ENCODE measurements at places on chromosomes 13 and 19.

DNA sequence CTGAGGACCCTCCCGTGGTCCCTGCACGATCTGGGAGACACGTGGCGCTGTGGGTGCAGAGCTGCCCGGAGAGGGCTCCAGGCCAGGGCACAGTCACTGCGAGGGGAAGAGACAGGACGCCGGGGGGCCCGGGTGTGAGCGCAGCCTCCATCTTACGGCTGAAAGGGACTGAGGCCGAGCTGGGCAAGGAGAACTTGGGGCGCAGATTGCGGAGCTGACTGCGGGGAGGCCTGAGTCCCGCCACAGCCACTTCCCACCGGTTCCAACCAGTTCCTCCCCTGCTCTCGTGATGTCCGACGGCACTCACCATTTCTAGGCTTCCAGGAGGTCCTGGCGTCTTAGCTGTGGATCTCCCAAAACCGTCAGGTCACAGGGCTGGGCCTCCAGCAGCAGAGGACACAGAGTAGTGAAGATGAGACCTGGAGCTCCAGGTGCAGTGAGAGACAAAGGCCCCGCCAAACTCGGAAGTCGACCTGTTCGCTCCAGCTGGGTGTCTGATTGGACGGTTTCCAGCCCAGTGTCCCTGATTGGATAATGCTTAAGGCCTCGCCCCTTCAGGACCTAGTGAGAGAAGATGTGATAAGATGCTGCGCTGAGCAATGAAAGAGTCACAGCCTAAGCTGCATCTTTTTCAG, 4.8 kb upstream of the ZNF253 start:
- peak; percentile 67 for DNase-seq

DNA sequence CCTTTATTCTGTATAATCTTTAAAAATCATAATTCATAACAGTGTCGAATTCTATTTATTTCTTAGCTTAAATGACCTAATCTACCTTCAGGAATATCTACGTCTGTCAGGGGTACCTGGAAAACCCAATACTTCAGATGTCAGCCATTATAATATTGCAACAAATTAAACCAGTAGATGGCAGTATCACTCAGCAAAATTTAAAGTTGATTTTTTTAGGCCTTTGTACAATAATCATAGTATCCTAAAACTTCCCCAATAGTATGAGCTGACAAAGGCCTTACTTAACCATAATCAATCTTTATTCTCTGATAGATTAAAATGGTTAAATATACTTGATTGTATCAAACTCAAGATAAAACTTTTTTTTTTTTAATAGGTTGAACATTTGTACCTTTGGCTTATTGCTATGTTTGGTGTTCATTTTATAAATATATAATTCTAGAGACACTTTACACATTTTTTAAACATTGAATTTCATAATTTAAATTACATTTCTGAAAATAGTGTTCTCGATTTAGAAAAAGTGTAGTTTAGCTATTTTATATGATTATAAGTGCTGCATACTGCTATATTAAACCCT, 830.2 kb upstream of the SPRY2 start:
- no peak for DNase-seq

DNA sequence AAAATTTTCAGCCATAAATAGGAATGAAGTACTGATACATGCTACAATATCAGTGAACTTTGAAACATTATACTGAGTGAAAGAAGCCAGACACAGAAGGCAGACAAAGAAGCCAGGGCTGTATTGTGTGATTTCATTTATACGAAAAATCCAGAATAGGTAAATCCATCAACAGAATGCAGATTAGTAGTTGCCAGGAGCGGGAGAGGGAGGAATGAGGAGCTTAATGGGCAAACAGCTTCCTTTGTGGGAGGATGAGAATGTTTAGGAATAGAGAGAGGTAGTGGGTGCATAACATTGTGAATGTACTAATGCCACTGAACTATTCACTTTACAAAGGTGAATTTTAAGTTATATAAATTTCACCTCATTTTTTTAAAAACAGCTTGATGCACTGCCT, 103.3 kb upstream of the SERTM1 start:
- DNase-seq, result no peak

DNA sequence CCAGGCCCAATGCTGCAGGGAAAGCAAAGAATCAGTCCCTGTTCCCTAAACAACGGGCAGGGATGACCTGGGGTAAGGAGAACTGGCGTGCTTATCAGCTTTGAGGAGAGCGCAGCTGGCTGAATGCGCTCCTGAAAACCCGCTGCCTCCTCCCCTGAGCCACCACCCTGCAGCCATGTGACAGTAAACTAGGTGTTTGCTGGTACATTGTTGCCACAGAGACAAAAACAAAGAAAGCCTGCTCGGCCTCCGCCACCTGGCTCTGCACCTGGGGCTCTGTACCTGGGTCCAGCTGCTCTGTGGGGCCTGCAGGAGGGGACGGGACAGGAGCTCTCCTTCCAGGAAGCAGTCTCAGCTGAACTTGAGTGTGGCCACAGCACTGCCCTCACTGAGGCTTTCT, 21.8 kb downstream of the MCF2L start:
- no peak for DNase-seq

DNA sequence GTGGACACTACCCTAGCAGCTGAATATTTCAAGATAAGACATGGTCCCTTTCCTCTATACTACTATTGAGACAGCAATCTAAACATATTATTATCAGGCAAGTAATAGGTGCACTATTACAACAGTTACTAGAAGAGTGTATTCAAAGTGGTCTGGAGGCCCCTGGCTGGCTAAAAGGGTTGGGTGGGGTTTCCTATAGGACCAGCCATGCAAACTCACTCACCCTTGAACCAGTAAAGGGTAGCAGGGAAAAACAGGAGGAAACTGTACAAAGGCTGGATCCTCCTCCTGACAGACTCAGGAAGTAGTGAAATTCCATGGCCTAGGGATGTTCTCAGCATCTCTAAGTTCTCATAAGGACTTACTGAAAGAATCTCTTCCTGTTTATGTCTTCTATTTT, 7.7 kb downstream of the SMAD9 start:
- no peak for DNase-seq

DNA sequence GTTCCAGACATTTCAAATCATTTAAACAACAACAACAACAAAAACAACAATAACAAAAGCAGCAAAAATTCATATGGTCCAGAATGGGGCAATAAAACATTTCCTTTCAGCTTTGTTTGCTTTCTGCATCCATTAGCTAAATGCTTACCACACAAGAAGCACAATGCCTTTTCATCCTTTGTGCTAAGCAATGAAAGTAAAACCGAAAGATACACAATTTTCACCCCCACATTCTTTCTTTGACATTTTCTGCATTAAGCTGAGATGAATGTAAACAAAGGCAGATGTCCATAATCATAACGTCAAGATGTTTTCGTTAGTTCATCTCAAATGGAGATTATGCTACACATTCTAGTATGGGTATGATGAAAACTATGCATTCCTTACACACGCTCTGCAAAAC, 568.5 kb downstream of the SLITRK6 start:
- DNase-seq, result no peak

DNA sequence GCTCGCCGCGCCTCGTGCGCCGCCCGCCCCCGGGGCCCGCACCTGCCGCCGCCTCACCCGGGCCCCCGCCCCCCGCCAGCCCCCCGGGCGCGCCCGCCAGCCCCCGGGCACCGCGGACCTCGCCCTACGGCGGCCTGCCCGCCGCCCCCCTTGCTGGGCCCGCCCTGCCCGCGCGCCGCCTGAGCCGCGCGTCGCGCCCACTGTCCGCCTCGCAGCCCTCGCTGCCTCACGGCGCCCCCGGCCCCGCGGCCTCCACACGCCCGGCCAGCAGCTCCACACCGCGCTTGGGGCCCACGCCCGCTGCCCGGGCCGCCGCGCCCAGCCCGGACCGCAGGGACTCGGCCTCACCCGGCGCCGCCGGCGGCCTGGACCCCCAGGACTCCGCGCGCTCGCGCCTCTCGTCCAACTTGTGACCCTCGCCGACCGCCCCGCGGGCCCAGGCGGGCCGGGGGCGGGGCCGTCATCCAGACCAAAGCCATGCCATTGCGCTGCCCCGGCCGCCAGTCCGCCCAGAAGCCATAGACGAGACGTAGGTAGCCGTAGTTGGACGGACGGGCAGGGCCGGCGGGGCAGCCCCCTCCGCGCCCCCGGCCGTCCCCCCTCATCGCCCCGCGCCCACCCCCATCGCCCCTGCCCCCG, 17.2 kb downstream of the POLRMT start:
- DNase-seq, result no peak

GRCh38 chr19:14102756-14103155, 12.2 kb upstream of the SAMD1 start:
- no peak for DNase-seq

DNA sequence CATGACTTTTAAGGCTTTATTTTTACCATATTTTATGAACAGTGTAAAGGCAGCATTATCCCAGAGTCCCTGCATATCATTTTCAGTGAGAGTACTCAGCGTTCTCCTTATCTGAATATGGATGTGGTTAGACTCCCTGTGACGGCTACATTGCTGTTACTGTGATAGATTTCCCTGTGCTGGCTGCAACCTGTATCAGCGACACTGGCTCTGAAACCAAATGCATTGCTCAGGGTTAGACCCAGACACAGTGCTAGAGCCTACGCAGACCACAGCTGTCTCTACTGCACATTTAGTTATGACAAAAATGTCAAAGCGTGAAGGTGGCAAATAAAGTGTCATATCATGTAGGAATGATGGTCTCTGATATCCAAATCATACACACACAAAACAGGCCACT, 138.0 kb downstream of the ENOX1 start:
- DNase-seq, result no peak

DNA sequence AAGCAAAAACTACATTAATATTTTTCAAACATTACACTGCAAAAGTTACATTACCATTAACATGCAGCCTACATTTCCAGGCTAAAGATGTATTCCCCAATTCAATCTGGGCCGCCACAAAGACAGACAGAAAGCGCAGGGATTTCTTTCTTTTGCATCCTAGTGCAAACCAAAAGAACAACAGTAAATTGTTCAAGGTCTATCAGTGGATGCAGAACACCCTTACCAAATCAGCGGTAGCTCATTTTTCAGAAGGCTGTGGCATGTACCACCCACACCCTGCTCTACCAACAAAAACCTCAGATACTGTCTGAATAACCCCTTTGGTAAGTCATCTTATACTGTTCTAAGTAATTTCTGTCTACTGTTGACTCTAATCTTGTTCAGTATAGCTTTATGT, 3.6 kb downstream of the TPT1 start:
- no peak for DNase-seq

GRCh38 chr19:50688766-50689165, 30.8 kb downstream of the SHANK1 start:
- no peak for DNase-seq

DNA sequence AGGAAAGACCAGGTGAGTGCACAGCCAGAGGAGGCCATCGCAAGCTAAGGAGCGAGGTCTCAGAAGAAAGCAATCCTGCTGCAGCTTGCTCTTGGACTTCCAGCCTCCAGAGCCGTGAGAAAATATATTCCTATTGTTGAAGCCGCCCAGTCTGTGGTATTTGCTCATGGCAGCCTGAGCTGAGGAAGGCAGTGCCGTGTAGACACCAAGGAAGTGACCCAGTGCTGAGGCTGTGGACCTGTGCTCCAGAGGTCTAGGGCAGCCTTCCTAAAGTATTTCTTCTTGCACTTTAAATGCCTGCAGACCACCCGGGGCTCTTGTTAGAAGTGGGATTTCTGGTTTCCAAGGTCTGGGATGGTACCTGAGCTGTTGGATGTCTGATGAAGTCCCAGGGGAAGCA, 158.5 kb upstream of the KL start:
- DNase-seq, result no peak

- DNase-seq, result no peak
These were observed 1.1 kb upstream of the C19orf85 start for GRCh38 chr19:55465460-55466240.

DNA sequence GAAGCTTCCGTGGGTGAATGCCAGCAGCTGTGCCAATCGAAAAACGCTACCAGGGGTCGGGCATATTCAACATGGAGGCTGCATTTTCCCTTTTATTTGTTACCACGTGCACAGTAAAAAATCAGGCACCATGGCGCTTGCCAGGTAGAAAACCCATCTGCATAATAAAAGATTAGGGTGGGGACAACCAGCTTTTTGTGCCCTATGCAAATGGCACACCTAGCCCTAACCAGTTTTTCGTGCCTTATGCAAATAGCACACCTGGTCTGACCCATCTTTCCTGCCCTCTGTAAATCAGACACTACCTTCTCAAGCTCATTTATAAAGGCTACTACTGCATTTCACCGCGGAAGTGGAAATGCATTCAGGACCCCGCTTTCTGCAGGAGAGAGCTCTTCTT, 62.1 kb upstream of the FREM2 start:
- DNase-seq, result no peak

GRCh38 chr13:80499536-80500290, 158.8 kb upstream of the SPRY2 start:
- no peak for DNase-seq

- DNase-seq, result no peak
These were observed 4.9 kb upstream of the OLFM2 start for GRCh38 chr19:9941231-9941630.

GRCh38 chr13:69213396-69213795, 894.2 kb upstream of the ATXN8OS start:
- DNase-seq, result no peak

GRCh38 chr19:58010507-58010906, 7.9 kb upstream of the ZNF606 start:
- peak; percentile 20 for DNase-seq

GRCh38 chr13:40116008-40116407, 460.5 kb downstream of the COG6 start:
- DNase-seq, result no peak

- DNase-seq, result no peak
These were observed 393.8 kb downstream of the OLFM4 start for GRCh38 chr13:53422415-53422814.

DNA sequence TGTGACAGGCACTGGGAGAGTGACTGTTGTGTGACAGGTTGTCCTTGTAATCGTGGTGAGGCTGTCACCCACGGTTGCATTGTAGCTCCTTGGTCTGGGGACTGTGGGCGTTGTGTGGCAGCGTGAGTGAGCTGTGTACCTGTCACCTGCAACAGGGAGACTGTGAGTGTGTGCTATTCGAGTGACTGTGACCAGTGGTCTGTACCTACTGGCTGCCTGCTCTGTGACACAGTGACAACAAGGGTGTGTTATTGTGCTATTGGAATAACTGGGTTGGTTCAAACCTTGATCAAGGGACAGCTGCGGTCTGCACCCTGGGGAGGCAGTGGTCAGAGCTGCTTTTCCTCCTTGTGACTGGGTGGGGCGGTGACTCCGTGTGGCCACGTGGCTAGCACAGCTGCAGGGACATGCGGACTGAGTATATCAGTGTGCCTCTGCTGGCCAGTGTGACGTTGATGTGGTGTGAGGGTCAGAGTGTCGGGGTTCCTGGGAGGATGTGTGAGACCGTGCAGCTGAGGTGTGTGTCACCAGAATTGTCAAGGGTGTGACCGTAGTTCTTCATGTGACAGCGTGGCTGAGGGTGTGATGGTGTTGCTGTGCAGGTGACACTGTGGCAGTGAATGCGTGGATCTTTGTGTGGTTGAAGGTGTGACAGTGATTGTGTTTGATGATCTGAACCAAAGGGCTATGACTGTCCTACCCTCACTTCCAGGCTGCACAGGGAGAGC, 10.1 kb upstream of the NFIX start:
- no peak for DNase-seq

- no peak for DNase-seq
These were observed 114.1 kb upstream of the SOX1 start for GRCh38 chr13:111952814-111953213.

- no peak for DNase-seq
These were observed 74.7 kb downstream of the ZNF429 start for GRCh38 chr19:21580101-21580500.

GRCh38 chr19:58518256-58519086, 1.1 kb downstream of the ZBTB45 start:
- DNase-seq, result peak; percentile 19

- no peak for DNase-seq
These were observed 188.8 kb downstream of the POSTN start for GRCh38 chr13:37409756-37410155.

GRCh38 chr13:33838647-33839046, 20.7 kb downstream of the RFC3 start:
- DNase-seq, result no peak
